ENCODE measurements at places on chromosomes 5 and 9.

GRCh38 chr5:142813220-142813619, 43.0 kb downstream of the ARHGAP26 start:
- no peak for DNase-seq

GRCh38 chr9:33946779-33947535, 101.7 kb downstream of the UBAP2 start:
- peak; percentile 88 for DNase-seq

DNA sequence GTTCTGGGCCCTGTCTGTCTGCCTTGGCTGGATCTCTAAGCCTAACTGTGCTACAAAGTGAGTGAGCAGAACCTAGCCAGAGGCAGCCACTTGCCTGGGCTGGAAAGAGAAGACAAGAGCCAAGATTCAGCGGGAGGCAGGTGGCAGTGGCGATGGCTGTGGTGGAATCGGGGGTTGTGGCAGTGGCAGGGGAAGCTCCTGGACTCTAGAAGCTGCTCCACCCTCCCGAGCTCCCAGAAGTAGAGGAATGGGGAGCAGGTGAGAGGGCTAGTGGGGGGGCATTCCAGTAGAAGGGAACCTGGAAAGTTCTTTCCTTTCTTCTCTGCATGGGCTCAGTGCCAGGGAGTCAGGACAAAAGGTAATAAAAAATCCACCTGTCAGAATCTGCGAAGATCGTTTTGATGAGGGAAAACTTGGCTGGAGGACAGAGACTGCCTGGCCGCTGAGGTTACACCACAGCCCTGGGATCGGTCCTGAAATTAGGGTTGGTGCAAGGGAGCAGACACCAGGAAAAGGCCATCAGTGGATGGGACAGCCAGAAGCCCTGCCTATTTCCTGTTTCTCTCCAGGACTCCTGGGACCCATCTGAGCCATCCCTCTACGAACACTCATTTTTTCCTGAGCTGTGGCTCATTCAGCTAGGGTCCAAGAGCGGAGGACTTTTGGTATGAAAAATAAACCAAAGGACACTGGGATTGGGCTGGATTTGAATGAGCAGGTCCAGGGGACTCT, 1.6 kb downstream of the CRAT start:
- DNase-seq = no peak

GRCh38 chr5:169993485-169993790, 13.1 kb upstream of the INSYN2B start:
- no peak for DNase-seq

DNA sequence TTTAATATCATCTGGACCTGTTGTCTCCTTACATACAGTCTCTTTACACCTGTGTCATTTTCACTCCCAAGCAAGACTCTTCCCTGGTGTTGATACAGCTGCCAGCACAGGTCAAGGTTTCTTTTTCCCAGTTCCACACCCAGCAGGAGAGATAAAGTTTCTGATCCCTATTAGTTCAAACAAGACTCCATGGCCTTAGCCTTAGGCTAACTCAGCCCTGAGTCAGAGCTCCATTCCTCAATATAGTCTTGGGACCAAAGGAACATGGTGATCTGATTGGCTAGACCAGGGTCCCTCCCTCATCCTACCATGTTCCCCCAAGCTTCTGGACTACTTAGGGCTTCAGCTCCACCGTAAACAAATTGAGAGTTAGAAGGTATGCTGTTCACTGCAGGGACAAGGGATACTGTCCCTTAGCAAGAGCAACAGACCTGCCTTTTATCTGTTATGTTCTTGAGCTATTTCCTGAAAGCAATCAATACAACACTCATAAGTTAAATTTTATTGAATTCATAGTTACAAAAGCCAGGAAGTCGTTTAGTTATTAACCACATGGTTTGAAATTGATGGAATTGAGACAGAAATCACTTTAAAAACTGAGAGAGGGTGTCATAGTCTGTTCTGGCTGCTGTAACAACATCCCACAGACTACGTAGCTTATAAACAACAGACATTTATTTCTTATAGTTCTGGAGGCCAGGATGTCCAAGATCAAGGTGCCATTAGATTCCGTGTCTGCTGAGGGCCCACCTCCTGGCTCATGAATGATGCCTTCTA, 20.5 kb downstream of the SLC1A1 start:
- DNase-seq = no peak

GRCh38 chr9:78396087-78396486, 99.2 kb downstream of the PSAT1 start:
- DNase-seq = no peak

GRCh38 chr9:112535301-112535700, 48.7 kb downstream of the KIAA1958 start:
- DNase-seq = no peak

DNA sequence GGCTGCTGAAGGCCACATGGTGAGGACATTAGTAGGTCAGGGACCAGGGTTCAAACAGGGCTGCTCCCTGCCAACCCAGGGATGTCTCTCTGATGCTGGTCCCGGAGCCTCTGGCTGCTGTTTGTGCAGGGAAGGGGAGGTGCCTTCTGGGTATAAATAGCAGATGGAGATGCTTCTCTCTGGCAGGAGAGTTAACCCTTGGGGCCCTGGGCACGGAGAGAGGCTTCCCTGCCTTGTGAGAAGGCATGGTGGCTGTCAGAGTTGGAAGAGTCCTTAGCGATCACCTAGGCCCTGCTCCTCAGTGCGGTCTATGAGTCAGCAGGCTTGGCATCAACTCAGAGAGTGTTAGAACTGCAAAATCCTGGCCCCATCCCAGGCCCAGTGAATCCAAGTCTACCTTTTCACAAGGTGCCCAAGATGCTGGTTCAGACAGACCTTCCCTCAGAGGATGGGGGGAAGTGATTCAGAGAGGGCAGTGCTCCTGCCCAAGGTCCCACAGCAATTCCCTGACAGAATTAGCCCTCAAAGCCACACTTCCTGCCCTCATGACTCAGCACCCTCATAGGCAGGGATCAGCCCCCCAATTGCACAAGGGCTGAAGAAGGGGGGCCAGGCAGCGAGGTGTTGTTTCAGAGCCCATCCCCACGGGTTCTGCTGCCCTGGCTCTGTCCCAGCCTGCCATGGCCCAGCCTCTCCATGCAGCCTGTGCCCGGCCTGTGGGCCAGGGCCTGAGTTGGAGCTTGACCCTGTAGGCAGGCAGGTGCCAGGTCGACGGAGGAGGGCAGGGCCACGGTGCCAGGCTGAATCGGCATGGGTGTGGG, 25.6 kb downstream of the CAMK2A start:
- peak; percentile 72 for DNase-seq

DNA sequence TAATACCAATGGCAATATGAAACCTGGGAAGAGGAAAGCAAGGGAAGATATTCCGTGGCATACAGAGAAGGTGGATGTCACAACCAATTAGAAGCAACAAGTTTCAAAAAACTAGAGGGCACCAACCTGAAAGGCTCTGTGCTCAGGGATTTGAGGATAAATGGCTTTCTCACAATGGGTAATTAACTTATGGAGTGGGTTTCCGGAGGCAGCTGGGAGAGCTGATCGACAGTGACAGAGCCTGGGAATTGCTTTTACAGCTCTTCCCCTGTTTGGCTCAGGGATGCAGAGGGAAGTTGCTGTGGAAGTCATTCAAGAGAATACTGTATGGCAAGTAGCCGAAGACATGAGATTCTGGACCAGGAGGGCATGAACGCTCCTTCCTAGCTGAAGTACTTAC, 237.0 kb downstream of the KIF4B start:
- DNase-seq = no peak

DNA sequence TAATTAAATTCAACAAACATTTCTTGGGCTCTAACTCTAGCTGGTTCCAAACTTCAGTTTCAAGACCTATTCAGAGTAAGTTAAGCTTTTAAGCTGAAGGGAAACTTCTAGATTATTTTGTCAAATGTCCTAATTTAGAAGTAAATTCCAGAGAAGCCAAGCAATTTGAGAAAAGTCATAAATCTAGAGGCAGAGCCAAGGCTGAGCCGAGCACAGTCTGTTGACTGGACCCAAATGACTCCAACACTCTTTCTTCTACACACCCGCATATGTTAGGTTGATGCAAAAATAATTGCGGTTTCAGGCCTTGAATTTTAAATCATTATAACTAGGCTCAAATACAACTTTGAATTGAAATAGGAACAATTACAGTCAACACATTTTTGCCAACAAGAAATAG, 319.7 kb downstream of the NFIB start:
- DNase-seq = no peak

GRCh38 chr9:108903420-108904103, 30.4 kb downstream of the ELP1 start:
- no peak for DNase-seq

DNA sequence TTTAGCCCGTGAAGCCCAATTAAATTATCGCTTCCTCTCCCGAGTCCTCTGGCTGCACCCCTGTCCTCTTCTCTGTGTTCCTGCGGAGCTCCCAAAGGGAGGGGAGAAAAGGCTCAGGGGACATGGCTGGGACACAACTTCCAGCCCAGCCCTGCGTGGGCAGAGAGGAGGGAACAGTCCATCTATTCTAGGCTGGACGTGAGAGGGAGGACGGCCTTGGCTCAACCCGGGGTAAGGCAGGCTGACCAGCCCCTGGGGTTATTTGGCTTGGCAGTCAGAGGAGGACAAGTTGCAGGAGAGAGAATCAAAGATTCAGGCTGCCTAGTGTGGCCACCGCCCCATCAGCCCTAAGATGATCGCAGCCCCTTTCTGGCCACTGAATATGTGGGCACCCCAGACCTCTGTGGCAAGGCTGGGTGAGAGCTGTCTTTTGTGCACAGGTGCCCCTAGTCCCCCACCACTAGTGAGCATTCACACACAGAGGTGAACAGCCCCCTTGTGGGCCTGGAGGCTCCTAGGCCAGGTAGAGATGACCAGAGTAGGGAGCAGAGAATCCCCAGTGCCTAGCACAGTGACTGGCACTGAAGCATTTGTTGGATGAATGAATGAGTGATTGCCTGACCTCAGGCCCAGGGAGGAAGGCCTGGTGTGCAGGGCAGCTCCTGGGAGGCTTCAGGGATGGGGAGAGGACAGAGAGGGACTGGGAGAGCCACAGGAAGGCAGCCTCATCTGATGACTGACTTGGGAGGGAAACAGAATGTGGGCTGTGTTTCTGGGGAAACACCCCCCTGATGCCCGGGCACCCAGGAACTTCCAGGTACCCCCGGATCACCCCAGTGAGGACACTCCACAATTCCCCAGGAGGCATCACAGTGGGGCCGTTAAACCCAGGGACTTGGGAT, 133.9 kb downstream of the C9orf50 start:
- no peak for DNase-seq

GRCh38 chr5:146606893-146607292, 90.9 kb upstream of the GPR151 start:
- no peak for DNase-seq

All from HS-5 (cell line).